ENCODE measurements at places on chromosomes 16 and 17.

- no peak for DNase-seq
Measured at GRCh38 chr17:63042256-63042812, 76.3 kb downstream of the TANC2 start.

- no peak for DNase-seq
Measured at GRCh38 chr17:82474223-82475010, 15.9 kb downstream of the NARF start.

DNA sequence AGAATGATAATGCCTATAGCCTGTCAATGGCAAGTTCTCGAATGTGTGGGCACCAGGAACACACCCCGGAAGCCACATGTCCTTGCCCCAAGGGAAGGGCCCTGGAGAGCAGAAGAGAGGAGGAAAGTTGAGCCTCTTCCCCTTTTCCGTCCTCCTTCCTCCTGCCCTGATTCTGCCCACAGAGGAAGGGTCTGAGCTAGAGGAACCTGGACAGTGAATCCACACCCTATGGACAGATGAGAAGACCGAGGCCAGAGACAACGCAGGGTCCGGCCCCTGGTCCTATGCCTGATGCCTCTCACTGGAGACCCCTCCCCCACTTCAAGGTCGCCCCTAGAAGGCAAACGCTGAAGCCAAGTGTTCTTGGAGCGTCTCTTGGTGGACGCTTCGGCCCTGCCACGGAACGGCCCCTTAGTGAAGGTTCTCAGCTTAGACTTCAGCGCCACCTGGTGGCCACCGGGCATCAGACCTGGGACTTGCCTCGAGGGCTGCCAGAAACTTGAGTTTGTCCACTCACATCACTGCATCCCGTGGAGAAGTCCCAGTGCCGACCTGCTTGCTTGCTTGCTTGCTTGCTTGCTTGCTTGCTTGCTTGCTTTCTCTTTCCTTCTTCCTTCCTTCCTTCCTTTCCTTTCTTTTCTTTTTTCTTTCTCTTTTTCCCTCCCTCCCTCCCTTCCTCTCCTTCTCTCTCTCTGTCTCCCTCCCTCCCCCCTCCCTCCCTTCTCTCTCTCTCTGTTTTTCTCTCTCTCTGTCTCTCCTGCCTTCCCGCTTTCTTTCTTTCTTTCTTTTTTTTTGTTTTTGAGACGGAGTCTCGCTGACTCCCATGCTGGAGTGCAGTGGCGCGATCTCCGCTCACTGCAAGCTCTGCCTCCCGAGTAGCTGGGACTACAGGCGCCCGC, 20.6 kb upstream of the SPNS3 start:
- peak; percentile 91 for DNase-seq

DNA sequence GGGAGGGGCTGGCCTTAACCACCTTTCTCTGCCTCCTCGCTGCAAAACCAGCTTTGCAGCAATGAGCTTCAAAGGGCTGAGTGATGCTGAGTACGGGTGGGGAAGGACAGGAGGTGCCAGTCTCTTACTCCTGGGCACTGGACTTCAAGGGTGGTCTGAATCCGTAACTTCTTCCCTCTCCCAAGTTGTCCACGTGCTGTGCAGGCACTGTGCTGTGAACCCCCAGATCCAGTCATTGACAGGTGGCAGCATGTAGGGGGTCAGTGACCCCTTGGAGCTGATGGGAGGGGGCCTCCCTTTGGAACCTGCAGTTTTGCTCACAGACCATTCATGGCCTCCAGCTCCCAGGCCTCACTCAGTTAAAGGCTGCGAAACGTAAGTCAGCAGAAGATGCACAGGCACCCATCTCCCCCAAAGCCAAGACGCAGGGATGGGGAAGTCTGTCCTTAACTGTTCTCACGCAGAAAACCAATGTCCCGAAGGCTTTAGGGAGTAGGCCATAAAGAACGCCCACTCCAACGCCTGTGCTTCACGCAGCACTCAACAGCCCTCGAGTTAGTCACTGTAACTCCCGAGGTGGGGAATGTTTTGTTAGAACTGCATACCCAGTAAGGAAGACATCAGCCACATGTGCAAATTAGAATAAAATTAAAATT, 7.9 kb downstream of the LITAFD start:
- no peak for DNase-seq

- no peak for DNase-seq
Measured at GRCh38 chr17:77117415-77117814, 23.4 kb upstream of the SEC14L1 start.

- no peak for DNase-seq
Measured at GRCh38 chr16:71409011-71409775, 32.7 kb downstream of the TLE7 start.

- no peak for DNase-seq
Measured at GRCh38 chr16:77689971-77690370, 32.3 kb upstream of the NUDT7 start.

GRCh38 chr17:64001763-64002529, 3.8 kb downstream of the PRR29 start:
- no peak for DNase-seq

DNA sequence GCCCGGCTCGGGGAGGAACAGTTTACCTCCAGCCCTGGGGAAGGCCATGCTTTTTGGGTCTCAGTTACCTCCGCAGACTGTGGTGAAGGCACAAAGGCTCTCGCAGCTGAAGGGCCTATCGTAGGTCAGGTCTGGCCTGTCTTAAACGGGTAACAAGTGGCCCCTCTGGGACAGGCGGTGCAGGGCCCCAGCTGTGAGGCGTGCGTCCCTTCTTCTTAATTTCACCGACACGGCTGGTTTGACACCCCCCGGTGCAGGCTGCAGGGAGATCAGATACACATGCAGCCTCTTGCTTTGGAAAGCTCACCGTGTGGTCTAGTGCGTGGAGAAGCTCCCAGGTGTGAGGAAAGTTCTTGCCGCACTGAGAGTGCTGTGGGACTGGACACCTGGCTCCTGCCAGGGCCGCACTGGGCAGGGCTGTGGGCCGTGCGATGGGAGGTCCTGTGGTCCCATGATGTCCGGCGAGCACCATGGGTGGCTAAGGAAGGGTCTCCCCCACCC, 162.4 kb downstream of the BANP start:
- no peak for DNase-seq

DNA sequence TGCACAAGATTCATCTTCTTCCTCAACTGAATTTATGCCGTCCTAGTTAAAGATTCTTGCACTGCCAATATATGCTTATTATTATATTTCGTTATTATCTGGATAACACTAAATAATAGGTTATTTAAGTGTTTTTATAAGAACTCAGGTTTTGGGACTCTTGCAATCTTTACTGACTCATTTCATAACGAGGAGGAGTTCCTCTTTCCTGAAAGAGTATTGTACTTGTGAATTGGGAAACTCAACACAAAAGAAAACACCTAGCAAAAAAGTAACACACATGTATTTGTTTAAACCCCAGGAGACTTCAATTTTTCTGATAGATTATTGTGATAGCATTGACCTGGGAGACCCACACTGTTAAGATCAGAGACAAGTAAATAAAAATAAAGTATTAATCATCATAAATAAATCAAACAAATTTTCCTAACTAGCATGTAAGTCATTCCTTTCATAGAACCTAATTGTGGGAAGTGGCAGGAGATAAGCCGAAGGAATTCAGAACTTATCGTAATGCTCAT, 505.8 kb downstream of the KCNJ2 start:
- no peak for DNase-seq

- no peak for DNase-seq
Measured at GRCh38 chr17:8436844-8437171, 1.1 kb downstream of the NDEL1 start.

DNA sequence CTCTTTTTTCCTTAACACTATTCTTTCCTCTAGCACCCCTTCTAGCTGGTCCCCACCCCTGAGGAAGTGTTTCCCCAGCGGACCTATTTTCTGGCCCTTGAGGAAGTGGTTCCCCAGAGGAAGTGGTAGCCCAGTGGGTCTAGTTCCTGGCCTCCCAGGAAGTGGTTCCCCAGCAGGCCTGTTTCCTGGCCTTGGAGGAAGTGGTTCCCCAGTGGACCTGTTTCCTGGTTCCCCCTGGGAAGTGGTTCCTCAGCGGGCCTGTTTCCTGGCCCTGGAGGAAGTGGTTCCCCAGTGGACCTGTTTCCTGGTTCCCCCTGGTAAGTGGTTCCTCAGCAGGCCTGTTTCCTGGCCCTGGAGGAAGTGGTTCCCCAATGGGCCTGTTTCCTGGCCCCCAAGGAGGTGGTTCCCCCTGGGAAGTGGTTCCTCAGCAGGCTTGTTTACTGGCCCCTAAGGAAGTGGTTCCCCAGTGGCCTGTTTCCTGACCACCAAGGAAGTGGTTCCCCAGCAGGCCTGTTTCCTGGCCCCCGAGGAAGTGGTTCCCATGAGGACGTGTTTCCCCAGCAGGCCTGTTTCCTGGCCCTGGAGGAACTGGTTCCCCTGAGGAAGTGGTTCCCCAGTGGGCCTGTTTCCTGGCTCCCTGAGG, 58.3 kb downstream of the NTN1 start:
- DNase-seq: no peak

DNA sequence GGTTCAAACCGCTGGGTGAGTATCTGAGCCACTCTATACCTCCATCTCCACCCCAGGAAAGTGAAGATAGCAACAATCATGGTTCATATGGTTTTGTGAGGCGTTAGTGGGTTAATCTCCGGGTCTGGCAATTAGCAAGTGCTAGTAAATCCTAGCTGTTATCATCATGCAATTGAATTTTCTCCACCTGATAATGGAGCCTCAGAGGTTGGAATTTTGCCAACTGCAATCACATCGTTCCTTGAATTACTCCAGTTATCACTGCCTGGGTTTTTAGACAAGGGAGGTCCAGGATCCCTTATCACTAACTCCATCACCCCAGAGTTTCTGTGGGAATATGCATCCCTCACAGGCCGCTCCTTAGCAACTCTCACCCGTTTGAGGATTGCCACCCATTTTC, 311.5 kb downstream of the RBFOX1 start:
- DNase-seq: no peak
